8988T (cell line): ENCODE measurements at places on chromosomes 13 and 19.

DNA sequence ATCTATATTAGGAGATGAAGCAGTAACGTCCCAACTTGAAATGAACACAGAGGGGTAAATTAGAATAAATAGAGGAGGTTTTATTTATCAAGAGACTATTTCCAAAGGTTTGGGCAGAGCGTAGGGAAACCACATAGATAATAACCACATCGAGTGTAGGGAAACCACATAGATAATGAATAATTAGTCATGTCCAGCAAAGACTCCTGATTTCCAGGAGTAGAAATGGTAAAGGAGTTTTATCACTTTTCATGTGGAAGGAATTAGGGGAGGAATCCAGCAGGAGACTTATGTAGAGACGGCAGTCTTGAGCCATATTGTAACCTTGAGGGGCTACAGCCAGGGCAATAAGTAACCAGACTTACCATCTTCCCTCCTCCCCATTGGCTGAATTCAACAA is 136.3 kb upstream of the CSNK1A1L start:
- no peak for DNase-seq

DNA sequence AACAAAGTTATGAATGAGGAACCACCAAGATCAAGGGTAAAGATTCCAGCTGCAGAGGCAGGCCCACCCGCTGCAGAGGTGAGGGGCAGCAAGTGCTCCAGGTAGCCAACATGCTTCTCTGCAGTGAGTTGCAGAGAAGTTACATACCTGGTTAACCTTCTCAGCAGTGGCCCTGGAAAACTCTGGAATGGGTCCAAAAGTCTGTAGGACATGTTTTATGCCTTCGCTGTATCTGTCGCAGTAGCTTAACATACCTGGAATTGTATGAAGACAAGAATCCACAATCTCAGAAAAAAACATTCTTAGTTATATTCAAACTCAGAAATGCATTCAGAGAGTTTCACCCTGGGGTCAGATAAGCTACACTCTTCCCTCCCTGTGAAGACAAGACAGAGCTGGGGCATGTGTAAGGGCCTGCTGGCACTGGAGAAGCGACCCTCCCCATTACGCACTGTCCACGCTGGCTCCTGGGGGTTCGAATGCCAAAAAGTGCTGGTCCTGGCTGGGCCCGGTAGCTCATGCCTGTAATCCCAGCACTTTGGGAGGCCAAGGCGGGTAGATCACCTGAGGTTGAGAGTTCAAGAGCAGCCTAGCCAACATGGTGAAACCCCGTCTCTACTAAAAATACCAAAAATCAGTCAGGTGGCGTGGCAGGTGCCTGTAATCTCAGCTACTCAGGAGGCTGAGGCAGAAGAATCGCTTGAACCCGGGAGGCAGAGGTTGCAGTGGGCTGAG is 121.0 kb downstream of the CRYL1 start:
- no peak for DNase-seq

- DNase-seq: no peak
These were observed 229.4 kb downstream of the NDFIP2 start for GRCh38 chr13:79710376-79710775.

DNA sequence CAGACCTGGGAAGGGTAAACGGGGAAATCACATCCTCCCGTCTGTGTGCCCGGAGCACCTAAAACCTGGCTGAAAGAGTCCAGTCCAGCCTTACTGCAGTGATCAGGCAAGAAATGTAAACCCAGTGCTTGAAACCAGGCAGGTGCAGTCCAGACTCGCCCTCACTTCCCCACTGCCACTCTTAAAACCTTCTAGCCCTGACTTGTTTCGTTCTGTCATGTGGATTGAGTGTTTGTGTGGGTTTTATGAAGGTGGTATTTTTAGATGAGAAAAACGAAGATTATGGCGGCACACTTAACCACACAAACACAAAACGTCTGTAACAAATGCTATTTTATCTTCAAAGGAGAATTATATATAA is 839 bp upstream of the CKAP2 start:
- no peak for DNase-seq

DNA sequence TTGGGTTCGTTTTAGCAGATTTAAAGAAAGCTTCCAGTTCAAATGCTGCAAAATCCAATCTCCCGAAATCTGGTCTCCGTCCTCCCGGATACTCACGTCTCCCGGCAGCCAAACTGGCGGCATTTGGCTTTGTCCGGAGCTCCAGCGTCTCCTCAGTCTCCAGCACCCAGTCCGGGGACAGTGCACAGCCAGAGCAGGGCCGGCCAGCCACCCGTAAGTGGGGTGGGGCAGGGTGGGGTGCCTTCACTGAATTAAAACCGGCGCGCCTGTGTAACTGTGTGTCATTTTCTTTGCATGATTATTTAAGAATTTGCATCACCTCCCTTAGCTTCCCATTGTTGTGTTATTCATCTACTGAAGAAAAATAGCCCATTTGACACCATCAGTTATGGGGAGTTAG is 280.6 kb downstream of the MTUS2 start:
- DNase-seq: no peak

GRCh38 chr13:80975903-80976302 is 635.0 kb upstream of the SPRY2 start:
- DNase-seq: no peak

DNA sequence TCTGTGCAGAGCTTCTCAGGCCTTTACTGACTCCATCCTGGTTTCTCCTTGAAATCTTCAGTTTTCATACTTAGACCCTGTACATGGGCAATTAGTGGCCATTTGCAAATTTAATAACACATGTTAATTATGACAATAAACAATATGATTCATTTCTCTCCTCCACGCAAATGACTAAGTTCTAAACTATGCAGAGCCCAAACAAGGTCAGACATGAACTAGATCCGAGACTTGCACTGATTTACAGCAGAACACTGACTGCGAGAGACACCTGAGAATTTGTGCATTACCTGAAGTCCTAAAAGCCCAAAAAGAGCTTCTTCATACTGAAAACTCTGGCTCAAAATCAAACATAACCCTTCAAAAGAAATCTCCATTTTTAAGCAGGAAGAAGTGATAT is 521.8 kb downstream of the MYO16 start:
- no peak for DNase-seq

DNA sequence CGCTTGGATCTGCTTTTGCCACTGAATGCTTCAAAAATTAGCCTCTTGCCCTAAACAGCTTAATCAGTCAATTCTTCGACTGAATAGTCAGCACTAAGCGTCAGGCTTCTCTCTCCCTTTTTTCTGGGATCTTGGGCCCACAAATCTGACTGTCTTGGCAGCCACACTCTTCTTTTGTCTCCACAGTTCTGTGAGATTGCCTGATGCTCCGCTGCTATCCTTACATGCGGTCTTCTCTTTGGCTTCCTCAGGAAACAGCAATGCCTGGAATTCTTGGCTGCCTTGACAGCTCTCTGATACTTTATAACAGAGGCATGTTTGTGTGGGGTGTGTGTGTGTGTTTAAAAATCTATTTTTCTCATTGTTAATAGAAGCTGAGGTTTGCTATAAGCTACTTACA is 32.6 kb downstream of the ERCC5 start:
- no peak for DNase-seq

DNA sequence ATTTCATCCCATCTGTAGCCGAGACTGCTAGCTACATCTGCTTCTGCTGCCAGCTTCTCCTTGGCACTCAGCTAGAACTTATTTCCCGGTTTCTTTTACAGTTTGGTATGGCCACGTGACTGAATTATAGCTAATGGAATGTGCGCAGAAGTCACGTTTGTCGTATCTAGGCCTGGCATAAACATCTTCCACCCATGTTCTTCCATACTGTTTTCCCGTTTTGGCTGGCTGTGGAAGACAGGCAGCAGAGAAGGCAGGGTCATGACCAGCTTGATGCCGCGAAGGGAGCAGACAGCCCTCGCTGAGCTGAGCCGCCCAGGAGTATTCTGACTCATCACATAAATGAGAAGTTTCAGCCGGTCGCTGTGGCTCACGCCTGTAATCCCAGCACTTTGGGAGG is 186.7 kb downstream of the RFC3 start:
- DNase-seq: no peak

DNA sequence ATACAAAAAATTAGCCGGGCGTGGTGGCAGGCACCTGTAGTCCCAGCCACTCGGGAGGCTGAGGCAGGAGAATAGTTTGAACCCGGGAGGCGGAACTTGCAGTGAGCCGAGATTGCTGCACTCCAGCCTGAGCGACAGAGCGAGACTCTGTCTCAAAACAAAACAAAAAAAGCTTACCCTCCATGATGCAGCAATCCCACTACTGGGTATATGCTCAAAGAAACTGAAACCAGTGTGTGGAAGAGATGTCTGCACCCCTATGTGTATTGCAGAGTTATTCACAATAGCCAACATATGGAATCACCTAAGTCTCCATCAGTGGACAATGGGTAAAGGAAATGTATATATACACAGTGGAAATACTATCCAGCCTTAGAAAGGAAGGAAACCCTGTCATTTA is 19.6 kb upstream of the TTYH1 start:
- DNase-seq: no peak

DNA sequence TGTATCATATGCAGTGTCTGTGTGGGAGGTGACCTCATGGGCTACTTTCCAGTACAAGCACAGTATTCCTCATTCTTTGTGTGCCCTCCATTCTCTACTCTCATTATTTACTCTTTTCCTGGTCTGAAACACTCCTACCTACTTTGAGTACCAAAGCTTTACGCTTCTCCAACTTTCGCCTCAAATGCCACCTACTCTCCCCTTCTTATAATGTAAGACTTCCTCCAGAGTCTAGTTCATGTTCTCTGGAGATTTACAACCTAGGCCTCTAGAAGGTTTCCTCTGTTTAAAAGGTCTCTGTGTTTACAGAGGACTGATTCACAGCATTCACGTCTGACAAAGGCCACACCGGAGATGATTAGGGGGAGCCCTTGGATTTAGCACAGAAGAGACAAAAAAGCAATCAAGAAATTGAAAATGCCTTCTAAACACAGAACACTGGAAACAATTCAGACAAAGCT is 302.0 kb downstream of the KLF12 start:
- DNase-seq: no peak

DNA sequence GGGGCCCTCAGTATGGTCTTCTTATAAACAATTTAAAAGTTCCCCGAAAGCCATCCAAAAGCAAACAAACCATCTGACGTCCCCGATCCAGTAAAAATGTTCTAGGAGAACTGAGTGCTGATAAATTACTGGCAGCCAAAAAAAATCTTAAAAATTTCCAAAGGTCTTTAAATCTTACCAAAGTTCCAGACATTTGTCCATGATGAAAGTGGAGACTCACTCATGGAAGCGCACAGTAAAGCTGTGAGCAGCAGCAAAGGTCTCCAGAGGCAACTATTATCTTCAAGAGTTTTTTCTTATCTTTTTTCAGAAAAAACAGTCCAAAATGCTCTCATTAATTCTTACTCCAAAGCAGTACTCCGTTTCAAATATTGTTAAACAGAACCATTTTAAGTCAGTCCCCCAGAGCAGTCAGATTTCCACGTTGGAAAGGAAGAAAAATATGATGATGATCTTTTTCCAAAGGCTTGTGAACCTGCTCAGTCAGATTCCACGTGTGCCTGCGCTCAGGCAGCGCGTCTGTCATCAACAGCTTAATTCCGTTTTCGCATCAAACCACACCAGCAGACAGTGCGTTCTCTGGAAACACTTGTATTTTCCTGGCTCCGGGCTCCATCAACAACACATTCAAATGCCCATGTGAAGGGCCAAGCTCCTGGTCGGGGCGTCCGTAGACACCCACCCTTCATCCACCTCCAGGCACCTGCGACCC is 85.4 kb downstream of the COL4A1 start:
- DNase-seq: no peak

DNA sequence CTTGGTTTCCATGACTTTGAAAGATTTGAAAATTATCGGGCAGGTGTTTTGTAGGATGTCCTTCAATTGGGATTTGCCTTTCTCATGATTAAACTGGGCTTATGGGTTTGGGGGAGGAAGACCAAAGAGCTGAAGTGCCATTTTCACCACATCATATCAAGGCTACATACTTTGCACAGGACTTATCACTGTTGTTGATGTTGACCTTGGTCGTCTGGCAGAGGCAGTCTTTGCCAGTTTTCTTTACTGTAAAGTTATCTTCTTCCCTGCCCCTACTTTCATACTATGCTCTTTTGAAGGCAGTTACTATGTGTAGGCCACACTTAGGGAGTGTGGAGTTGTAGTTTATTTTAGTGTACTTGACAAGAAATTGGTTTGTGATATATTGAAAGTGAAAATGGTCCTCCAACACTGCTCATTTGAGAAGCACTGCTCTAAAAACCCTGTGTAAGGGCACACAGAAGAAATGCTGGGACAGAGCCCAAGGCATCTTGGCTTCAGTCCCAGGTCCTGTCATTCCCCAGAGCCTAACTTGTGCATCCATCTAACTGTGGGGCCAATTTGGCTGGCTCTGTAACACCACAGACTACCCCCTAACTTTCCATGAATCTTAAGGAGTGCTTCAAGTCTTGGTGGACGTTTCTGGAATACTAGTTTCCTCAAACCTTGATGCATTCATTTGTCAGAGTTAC is 384.9 kb downstream of the KCNRG start:
- no peak for DNase-seq

GRCh38 chr19:46947866-46948265 is 71.8 kb upstream of the NPAS1 start:
- no peak for DNase-seq
